NAMALWA (cell line): ENCODE measurements at places on chromosomes 2 and 18.

- no peak for DNase-seq
These were observed 511.9 kb upstream of the NRP2 start for GRCh38 chr2:205170399-205170798.

- no peak for DNase-seq
These were observed 91.7 kb downstream of the ACTR3 start for GRCh38 chr2:113981404-113982134.

GRCh38 chr2:121804340-121804739 lies 48.9 kb downstream of the TSN start:
- DNase-seq: peak; percentile 93

DNA sequence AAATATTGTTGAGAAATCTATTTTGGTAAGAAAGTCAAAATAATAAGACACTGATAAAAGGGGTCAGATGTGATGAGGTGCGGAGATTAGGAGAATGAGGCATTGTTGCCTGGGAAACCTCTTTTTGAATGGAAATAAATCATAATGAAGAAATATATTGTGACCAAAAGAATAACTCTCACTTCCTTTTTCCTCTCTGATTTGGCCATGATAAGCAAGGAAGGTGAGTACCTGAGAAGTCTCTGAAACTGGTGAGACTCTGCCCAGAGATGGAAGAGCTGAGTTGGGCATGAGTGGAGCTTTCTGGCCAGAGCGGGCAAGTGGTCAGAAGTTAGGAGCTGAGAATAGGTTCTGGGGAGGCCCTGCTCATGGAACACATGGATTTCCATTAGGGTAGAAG lies 11.8 kb downstream of the LAMA3 start:
- no peak for DNase-seq

GRCh38 chr2:168851674-168852320 lies 38.4 kb downstream of the SPC25 start:
- DNase-seq: no peak

GRCh38 chr2:204264085-204264553 lies 281.2 kb upstream of the PARD3B start:
- no peak for DNase-seq

DNA sequence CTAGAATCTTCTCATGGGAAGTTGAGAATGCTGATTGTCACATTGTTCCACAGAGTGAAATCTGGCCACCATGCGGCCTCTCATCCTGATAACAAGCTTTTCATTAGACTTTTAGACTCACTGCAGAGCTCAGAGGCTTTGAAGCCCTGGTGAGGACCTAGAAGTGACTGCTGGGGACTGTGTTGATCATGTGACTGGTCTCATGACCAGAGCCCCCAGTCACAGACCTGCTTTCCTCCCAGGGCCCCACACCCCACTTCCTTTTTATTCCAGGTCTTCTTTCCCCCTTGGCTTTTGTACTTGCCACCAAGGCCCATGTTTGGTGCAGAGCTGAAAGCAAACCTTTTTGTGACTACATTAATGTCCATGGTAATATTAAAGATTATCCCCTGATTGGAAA lies 45.2 kb downstream of the PRKCE start:
- DNase-seq: no peak

GRCh38 chr2:74822771-74823566 lies 11.0 kb upstream of the HK2 start:
- no peak for DNase-seq
